CD4-positive, alpha-beta T cell treated with Interleukin-4 for 1 hour (primary cell): ENCODE measurements at places on chromosomes 16 and 17.

DNA sequence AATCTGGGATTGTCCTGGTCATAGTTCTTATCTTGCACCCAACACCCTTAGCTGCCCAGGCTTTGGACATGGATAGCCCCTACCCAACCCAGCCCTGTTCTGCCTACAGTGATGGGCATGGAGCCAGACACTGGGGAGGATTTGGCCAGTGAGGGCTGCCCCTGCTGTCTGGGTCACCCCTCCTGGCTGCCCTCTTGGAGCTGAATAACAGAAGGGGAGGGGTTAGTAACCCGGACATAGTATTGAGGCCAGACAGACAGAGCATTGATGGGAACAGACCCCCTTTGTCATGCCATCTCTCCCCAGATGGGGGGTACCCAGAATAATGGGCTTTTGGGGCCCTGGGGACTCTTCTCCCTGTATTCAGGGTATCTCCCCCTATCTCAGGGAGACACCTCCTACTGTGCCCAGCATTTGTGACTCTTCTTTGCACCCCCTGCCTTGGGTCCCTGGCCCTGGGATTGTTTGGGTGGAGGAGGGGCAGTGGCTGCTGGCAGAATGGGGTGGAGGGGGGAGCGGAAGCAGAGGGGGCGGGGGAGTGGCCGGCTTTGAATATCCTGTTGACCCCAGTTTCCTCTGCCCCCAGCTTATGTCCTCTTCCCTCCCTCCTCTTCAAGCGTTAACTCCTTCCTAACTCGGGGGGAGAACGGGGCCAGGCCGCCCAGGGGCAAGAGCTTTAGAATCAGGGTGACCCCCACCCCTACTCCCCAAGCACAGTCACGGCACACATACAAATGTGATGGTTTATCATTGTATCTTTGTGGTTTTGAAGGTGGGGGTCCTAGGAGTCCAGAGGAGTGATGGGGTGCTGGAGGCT lies 17.0 kb downstream of the GJD3 start:
- DNase-seq, result no peak

GRCh38 chr17:33935822-33936221 lies 319.3 kb upstream of the CCL2 start:
- no peak for DNase-seq

GRCh38 chr17:4019275-4019674 lies 55.0 kb upstream of the ATP2A3 start:
- no peak for DNase-seq

GRCh38 chr17:55770196-55770870 lies 19.5 kb downstream of the PCTP start:
- peak; percentile 19 for DNase-seq

GRCh38 chr16:81600275-81600674 lies 155.7 kb downstream of the CMIP start:
- no peak for DNase-seq

- no peak for DNase-seq
Observed at GRCh38 chr16:53839150-53839549, 135.2 kb downstream of the FTO start.

DNA sequence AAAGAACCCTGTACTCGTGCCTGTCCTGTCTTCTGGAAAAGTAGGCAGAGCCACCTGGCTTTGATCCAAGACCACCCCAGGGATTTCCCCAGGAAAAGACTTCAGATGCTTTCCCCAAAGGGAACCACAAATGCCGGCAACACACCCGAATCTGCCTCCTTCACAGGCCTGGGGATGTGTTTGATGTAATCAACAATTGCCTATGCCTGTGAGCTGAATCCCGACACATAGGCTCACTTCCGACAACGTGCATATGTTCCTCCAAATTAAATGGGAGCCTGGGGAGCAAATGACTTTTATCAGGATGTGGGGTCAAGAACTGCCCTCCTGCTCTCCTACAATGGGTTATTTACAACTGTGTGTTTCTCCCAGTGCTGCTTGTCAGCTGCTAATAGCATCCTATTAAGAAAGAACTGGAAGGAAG lies 535.2 kb upstream of the CDH11 start:
- no peak for DNase-seq

- DNase-seq, result peak; percentile 2
Observed at GRCh38 chr17:68909066-68909465, 46.1 kb downstream of the ABCA8 start.

DNA sequence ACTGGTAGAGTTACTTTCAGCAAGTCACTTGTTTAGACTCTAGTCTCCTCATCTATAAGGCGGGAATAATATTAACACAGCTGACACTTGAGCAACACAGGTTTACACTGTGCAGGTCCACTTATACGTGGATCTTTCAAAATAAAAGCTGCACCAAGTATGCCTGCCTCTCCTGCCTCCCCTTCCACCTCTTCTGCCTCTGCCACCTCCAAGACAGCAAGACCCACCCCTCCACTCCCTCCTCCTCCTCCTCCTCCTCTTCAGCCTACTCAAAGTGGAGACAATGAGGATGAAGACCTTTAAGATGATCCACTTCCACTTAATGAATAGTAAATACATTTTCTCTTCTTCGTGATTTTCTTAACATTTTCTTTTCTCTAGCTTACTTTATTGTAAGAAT lies 285.6 kb downstream of the FTO start:
- DNase-seq, result no peak

GRCh38 chr17:75468779-75469373 lies 12.4 kb downstream of the TMEM94 start:
- DNase-seq, result no peak

DNA sequence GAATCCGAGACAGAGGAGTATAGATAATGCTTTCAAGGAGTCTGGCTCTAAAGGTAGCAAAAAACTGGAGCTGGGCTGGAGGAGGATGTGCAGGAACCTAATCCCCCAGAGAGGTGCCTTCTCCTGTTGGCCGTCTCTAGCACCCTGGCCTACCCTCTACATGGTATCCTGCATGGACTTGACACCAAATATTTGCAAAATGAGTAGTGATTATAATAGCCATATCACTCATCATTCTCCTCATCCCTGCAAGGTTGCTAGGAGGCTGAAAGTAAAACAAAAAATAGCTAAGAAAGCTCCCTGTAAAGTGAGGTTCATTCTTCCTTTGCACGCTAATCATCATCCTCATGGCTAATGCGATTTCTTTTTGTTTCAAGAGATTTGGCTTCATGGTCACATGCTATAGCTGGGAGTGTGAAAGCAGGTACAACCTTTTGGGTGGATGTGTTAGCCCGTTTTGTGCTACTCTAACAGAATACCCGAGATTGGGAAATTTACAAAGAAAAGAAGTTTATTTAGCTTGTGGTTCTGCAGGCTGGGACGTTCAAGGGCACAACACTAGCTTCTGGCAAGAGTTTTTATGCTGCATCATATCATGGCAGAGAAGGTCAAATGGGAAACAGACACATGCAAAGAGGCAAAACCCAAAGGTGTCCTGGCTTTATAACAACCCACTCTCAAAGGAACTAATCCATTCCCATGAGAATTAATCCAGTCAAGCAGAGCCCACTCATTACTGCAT lies 27.1 kb upstream of the CIITA start:
- no peak for DNase-seq

GRCh38 chr17:61415374-61416210 lies 15.9 kb downstream of the TBX2 start:
- no peak for DNase-seq

DNA sequence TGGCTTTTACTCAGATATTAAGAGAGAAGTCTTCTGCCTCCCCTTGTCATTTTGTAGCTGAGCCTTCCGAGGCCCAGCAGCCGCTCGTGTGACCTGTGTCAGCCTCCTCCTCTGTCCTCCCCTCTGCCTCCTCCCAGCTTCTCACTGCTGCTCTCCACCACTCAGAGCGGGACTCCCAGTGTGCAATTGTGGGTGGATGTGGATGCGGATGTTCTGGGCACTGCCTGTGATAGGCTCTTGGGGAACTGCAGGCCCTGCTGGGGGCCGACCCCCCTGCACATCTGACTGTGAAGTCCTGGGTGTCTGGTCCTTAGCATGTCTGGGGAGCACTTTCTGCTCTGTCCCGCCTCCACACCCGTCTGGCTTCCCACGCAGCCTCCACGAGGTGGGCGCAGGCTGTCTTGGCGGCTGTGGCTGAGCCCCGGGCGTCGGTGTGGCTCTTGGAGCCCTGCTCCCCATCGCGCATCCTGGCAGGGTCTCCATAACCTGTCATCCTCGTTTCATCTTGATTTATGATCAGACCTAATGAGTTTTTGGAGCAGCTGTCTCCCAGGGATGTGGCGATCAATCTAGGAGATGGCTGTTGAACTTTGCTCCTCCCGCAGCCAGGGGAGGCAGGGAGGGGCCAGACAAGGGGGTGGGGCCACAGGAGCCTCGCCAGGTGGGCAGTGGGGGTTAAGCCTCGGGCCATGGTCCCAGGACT lies 28.1 kb downstream of the GRIN2C start:
- no peak for DNase-seq

GRCh38 chr17:31907342-31907962 lies 5.9 kb upstream of the UTP6 start:
- no peak for DNase-seq

DNA sequence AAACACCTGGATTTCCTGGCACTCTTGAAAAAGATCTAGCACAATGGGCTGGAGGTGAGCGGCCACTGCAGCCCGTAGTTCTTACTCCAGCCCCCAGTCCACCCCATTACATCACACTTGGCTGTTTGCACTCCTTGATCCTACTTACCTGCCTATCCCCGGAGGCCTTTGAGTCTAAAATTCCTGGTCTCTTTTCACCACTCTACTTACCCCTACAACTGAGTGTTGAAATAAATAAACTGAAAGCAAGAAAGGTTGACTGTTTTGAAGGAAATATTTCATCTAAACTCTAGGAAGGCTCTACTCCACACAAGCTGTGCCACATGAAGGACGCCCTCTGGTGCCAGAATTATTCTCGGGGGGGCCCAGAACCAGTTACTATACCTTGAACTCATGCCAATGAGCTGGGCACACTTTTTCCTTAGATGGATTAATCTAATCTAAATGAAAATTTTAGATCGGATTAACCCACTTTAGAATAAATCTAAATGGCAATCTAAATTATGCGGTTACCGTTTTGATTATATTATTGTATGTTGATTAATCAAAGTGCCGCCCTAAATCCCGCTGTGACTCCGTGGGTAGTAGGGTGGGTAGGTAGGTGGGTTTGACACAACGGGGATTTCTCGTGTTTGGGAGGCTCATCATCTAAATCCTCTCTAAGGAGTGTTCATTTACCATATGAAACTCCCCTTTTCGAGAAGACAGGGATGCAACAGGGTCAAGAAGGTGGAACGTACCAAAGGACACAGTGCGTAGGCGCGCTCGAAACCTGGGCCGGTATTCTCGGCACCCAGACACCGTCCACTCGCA lies 651 bp upstream of the EIF1 start:
- DNase-seq, result peak; percentile 82

DNA sequence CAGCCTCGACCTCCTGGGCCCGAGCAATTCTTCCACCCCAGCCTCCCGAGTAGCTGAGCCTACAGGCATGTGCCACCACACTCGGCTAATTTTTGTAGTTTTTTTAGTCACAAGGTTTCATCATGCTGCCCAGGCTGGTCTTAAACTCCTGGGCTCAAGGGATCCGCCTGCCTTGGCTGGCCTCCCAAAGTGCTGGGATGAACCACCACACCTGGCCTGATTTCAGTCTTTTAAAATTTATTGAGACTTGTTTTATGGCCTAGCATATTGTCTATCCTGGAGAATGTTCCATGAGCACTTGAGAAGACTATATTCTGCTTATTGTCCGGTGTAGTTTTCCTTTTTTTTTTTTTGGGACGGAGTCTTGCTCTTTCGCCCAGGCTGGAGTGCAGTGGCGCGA lies 18.5 kb downstream of the DNAI2 start:
- DNase-seq, result no peak

GRCh38 chr17:30433514-30433913 lies 43.7 kb upstream of the GOSR1 start:
- DNase-seq, result no peak

DNA sequence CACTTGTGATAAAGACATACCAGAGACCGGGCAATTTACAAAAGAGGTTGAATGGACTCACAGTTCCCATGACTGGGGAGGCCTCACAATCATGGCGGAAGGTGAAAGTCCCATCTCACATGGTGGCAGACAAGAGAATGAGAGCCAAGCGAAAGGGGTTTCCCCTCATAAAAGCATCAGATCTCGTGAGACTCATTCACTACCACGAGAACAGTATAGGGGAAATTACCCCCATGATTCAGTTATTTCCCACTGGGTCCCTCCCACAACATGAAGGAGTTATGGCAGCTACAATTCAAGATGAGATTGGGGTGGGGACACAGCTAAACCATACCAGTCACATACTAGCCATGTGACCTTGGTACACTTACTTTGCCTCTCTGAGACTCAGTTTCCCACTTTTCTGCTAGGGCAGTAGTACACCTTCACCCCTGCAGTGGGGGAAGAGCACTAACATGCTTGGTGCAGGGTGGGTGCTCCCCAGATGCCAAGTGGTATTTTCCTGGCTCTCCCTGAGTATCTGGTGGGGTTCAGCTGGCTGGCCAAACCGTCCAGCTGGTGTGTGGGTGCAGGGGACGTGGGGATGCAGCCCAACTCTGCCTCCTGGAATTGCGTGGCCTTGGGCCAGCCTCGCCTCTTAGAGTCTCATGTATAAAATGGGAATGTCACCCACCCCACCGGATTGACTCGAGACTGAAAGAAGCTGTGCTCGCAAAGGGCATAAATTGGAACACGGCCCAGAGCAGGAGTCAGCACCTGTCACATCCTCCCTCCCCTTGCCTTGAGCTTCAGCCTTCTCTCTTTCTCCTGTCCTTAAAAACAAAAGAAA lies 364.1 kb downstream of the CPPED1 start:
- no peak for DNase-seq

DNA sequence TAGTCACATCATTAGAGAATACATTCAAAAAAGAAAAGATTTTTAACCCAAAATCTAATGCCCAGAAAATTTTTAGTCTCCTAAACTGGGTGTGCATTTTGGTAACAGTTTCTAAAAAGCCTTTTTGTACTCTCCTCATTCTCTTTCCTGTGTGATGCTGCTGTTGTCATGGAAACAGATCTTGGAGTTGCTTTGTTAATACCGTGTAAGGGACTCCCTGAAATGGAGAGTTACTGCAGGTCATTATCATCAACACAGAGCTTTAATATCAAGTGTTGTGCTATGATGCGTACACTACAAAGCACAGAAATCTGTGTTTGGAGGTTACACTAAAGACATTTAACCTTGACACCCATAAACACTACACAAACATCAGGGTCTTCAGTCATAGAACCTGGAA lies 216.3 kb downstream of the PRKCA start:
- no peak for DNase-seq
